ENCODE measurements at places on chromosomes 11 and 22.

DNA sequence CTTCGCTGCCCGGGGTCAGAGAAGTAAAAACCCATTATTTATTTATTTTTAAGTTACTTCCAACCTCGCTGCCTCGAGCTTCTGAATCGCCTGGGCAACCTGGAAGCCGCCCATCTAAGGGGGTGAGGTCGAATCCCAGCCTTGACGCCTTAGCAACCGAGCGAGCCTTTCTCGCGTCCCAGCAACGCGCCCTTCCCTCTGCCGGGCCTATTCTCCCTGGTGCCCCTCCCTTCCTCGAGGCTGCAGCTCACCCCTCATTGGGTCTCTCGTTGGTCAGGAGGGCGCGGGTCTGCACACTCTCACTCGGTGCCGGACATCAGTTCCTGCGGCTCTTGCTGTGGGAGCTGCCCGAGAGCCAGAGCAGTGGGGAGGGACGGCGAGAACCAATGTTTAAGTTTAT is at the start of gene CCDC81:
TSS of gene CCDC81 (plus strand) at position 302 of the 400 bp plus-strand sequence. CDS start 277 bp downstream, outside the sequence.
- DNase-seq: no peak

DNA sequence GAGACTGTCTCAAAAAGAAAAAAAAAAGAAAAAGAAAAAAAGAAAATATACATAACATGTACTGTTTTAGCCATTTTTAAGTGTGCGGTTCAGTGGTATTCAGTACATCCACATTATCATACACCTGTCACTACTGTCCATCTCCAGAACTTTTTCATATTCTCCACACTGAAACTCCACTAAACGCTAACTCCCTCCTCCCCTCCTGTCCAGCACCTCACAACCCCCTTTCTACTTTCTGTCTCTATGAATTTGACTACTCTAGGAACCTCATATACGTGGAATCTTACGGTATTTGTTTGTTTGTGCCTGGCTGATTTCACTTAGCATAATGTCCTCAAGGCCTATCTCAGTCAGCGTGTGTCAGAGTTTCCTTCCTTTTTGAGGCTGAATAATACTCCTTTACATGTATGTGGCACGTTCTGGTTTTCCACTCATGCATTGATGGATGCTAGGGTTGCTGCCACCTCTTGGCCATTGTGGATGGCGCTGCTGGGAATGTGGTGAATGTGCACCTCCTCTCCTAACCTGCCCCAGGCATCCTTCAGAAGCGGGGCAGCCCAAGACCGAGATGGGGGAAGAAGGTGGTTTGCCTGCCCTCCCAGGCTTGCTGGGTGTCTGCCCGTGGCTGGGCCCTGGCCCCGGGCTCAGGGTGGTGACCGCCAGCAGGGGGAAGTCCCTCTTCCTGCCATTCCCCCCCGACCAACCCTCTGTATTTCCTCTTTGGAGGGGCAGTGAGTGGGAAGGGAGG is 60.5 kb downstream of the BCR start:
- no peak for DNase-seq

DNA sequence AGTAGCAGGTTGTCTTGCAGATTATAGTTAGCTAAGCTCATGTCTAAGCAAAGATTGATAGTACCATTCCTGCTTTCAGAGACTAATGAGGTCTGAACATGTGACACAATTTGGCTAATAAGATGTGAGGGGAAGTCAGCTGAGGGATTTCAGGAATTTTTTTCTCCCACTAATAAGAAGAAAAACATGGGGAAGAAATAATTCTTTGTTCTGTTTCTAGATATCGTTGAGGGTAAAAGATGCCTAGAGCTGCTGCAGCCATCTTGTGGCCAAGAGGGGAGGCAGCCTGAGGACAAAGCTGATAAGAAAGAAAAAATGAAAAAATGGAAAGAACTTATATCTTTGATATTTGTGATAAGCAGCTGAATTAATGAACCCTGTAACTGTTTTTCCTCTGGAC is 1334.4 kb downstream of the LRRC4C start:
- DNase-seq: no peak

- DNase-seq: no peak
These were observed 12.0 kb downstream of the OR5B21 start for GRCh38 chr11:58495906-58496305.

DNA sequence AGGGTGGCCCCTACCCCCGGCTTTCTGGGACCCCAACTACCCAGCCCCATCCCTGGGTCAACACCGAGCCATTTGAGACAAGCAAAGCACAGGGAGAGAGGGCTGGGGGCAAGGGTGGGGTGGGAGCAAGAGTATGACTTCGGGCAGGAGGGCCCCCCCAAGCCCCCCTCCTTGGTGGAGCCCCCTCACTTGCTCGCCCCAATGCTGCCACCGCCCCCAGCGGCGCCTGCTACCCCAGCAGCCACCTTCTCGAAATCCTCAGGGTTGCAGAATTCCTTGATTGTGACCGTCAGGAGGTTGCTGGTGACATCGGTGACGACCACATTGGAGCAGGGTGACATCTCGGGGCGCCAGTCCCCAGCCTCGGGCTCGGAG is 6.0 kb downstream of the CBX6 start:
- DNase-seq: no peak

- no peak for DNase-seq
These were observed 44.7 kb upstream of the CD5 start for GRCh38 chr11:61057615-61058014.

DNA sequence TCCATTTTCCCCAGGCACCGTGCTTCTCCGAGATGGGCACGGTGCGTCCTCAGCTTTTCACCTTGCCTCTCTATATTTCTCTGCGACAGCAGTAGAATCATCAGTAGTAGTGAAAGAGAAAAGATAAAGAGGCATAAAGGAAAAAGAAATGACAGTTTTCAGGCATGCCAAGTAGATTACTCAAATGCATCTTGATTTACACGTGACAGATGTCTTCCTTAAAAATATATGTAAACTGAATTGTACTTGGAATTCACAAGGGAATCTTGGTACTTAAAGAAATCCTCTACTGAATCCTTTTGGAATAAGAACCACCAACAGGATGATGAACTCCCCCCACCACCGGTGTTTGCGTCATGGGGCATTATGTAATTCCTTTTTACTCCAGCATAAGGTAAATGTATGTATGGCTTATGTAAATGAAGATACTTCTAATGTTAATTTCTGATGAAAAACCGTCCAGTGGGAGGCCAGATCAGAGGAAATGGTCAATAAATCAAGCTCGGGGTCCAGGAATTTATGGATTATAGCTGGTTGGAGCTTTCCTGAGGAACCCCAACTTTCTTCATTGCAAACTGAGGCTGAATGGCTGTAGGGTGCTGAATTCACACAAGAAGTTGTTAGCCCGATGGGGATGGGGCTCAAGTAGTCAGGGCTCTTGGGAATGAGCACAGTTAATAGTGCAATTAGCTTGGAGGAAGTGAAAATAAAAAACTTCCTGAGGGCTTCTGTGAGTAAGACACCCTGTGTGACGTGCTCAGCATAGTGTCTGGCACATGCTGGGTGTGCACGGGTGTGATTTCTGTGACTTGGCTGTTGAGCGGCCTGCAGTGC is 630.4 kb downstream of the OPCML start:
- DNase-seq: no peak

GRCh38 chr22:25357606-25358420 is 138.4 kb downstream of the CRYBB2 start:
- DNase-seq: no peak

DNA sequence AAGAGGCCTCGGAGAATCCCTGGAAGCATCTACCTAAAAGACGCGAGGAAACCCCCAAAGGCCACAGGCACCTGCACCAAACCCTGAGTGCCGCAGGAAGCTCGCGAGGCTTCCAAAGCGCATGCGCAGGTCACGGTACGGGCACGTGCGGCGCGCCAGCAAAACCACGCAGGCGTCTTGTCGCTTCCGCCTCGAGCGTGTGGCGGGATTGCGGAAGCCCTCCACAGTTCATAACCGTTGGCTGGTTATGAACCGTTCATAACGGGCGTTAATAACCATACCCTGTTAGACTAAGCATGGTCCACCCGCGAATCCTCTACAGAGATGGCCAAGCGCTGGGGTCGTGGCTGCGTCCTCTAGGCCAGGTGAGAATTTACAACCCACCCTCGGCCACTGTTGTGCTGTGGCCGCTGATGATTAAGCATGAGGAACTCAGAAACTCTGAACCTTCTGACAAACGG is 46.4 kb downstream of the MORC2 start:
- DNase-seq: peak; percentile 91

DNA sequence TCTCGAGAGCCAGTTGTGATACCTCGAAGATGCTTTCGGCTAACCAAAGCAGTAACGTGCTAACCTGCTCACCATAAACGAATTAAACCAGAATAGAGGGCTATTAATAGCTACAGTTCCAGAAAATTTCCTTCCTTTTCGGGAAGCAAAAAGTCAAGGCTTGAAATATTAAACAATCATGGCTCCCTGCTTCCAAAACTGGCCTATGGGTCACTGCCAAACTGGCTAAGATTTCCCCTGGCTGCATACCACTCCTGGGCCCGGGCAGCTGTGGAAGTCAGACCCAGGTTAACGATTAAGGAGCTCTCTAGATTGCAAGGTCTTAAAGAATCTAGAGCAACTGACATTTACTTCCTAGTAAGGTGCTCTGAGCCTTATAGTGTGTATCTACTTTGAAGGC is 1.7 kb downstream of the AMOTL1 start:
- no peak for DNase-seq

- DNase-seq: no peak
These were observed 23.9 kb upstream of the TFIP11 start for GRCh38 chr22:26536056-26536761.

DNA sequence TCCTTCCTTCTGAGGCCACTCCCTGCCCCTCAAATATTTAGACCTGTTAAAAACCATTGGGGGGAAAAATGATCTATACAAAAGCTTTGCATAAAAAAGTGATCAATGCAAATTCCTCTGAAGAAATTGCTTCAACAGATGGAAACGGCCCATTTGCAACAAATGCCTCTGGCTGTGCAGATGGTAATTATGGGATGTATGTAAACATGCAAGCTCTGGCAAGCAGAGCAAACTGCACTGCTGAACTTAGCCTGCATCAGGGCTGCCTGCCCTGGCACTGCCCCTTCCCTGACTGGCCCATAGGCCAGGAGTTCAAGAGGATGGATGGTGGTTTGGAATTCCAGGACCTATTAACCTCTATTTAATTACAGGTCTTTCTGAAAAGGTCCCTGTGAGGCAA is 388.7 kb downstream of the MIAT start:
- DNase-seq: no peak

DNA sequence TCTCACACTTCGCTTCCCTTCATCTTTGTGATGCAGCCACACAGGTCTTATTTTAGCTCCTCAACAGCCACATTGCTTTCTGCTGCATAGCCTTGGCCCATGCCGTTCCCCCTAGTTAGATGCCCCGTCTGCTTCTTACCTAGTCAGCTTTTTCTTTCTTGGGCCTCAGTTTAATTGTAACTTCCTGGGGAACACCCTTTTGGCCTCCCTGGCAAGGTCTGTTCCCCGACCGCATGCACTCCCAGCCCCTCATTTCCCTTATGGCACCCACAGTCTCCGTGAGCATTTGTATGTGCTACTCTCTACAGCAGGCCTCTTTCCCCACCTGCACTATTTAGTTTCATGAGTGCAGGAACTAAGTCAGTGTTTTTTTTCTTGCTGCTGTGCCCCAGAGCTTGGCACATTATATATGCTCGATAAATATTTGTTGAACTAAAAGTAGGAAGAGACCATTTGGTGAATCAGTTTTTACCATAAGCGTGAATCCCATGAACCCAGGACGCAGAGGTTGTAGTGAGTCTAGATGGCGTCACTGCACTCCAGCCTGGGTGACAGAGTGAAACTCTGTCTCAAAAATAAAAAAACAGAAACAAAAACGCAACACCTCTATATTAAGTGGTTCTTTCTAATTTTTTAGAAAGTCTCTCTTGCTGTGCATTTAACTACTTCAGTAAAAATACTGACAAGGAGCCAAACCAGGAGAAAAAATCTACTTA is 38.5 kb downstream of the TNRC6B start:
- DNase-seq: no peak

GRCh38 chr11:12149672-12150225 is 39.4 kb downstream of the MICAL2 start:
- no peak for DNase-seq
